ENCODE measurements at places on chromosomes 1 and 21. TPM values are rescaled to one million over a fixed set of nuclear protein-coding genes. Genes with fewer than 3 reads are reported as not detected.

Gene GJA9
- total RNA-seq, result not detected

Gene PYHIN1
- 0.21 TPM for total RNA-seq

DNA sequence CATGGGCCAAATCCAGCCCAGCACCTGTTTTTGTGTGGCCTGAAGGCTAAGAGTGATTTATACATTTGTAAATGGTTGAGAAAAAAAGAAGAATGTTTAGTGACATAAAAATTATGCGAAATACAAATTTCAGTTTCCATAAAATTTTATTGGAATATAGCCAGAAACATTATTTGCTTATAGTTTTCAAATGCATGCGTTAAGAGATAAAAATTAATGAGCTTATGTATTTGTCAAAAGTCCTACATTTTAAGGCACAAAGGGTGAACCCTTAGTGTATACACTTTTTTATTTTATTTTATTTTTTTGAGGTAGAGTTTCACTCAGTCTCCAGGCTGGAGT lies 2.1 kb downstream of the MORC3 start:
- DNase-seq, result no peak

DNA sequence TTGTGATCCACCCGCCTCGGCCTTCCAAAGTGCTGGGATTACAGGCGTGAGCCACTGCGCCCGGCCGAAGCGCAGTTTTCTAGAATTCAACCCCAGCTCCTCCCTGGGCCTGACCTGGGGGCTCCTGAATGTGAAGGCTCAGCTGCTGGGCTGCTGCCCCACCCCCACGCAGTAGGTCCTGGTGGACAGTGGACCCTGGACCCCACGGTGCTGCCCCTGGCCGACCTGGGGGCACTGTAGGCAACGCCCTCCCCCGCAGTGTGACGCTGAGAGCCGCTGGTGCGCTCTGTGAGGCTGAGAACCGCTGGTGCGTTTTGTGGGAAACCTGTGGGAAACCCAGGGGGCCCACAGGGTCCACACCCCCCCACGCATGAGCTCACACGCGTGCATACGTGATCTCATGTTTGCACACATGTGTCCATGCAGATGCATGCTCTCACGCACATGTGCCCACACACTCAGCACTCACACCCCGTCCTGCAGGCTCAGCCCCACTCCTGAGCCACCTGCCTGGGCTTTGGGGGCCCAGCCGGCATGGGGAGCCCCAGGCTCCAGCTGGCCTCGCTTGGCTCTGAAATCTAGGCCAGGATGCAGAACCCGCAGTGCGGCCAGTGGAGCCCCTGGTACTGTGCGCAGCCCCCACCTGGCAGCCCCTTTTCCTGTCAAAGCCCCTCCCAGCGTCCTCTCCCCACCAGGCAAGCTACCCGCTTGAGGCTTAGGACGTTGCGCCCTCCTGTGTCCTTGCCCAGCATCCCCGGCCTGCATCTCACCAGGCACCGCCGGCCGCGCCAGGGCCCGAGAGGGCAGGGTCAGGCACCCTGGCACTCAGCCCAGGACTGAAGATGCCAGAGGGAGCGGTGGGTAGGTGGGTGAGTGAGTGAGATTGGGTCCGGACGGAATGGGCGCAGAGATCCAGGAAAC lies 67.7 kb downstream of the COL18A1 start:
- no peak for DNase-seq

- DNase-seq, result no peak
Measured at GRCh38 chr1:230108580-230108979, 41.5 kb downstream of the GALNT2 start.

Measured in tongue (tissue), 3 donors.